ENCODE measurements at places on chromosomes 13 and 19. TPM values are rescaled to one million over a fixed set of nuclear protein-coding genes. Genes with fewer than 3 reads are reported as not detected.

- no peak for DNase-seq
These were observed 11.8 kb downstream of the PRR12 start for GRCh38 chr19:49602806-49603205.

- no peak for DNase-seq
These were observed 1.3 kb downstream of the FPR3 start for GRCh38 chr19:51796195-51796679.

DNA sequence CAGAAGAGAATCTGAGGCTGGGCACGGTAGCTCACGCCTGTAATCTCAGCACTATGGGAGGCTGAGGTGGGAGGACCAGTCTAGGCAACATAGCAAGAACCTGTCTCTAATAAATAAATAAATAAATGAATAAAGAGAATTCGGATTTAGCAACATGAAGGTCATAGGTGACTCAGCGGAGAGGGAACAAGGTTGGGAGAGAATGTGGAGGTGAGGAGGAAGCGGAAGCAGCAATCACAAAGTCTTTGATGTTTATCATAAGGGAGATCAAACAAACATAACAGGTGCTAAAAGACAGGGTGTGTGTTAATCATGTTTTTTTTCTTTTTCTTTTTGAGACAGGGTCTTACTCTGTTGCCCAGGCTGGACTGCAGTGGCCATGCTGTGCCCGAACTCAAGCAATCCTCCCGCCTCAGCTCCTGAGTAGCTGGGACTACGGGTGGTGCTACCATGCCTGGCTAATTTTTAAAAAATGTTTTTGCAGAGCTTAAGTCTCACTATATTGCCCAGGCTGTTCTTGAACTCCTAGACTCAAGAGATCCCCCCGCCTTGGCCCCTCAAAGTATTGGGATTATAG is 16.3 kb downstream of the PBX4 start:
- DNase-seq, result no peak

DNA sequence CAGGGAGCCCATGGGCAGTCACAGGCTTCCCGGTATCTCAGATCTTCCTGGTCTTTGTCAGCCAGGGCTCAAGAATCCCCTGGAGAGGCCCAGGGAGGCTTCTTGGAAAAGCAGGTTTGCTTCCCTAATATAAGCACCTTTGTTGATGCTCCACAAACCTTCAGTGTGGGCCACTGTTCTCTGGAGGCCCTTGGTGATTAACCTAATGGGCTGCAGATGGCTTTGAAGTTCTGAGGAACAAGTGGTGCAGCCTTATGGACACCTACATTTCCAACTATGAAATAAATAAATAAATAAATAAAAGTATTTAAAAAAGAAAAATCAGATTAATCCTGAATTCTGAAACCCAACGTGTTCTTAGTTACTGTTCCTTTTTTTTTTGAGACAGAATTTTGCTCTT is at the start of gene BSPH1:
BSPH1 (minus strand) TSS at position 101 of the 400 bp plus-strand sequence; CDS start at position 12, 89 bp downstream.
- DNase-seq, result no peak

- DNase-seq, result no peak
These were observed 347.8 kb downstream of the MZT1 start for GRCh38 chr13:72379581-72379980.

DNA sequence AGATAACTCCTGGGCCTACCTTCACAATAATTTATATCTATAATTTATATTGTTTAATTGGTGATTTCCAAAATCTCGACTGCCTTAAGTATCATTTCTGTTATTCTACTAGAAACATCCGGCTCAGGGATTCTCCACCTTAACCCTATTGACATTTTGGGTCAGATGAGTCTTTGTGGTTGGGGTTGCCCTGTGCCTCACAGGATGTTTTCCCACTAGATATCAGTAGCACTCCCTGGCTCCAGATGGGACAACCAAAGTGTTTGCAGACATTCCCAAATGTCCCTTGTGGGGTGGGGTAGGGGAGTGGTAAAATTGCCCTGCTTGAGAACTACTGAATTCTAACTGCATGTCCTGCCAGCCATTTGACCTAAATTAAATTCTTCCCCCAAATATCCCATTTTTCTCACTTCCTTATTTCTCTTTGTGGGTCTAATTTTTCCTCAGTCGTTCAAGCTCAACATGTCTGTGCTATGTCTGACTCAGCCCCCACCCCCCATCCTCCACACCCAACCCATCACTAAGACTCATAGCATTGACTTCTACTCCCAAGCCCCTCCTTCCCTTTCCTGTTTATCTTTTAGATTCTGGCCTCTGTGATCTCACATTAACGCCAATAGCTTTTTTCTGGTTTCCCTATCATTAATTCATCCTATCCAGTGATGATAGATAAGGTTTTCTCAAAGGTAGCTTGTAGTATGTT is 545.1 kb downstream of the EFNB2 start:
- DNase-seq, result no peak

Gene NUFIP1
- 5.5 TPM for total RNA-seq

Gene TEAD2
- total RNA-seq, result 30.2 TPM

Gene CEACAM8
- total RNA-seq, result not detected

Gene CGB2
- not detected for total RNA-seq

All from kidney (tissue), 22 donors.